Inflammatory macrophage treated with lipopolysaccharide for 1 hour (primary cell): ENCODE measurements at places on chromosomes 7 and 10.

GRCh38 chr10:52609071-52609470, 163.5 kb downstream of the MBL2 start:
- no peak for DNase-seq

DNA sequence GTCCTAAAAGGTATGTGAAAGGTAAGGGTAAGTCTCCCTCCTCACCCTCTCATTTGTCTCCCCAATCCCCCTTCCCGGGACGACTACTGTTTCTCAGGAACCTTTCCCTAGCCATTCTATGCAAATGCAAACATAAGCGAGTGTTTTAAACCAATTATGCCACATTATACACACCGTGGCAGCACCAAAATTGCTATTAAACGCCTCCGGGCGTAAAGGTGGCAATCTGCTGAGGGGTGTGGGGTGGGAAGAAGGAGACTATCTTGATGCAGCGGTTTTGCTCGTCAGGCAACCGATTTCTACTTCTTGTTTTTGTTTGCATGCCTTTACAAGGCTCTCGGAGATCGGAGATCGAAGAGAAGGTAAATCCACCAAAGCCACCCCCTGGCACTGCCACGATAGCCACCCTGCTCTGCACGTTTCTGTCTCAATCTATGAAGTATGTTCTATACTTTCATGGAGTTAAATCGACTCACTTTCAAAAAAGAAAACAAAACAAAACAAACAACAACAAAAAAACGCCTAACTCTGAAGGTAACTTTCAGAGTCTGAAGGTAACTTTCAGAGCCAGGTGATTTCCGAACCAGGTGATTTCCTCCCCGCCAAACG, 46.0 kb upstream of the CDK1 start:
- DNase-seq, result peak; percentile 15

DNA sequence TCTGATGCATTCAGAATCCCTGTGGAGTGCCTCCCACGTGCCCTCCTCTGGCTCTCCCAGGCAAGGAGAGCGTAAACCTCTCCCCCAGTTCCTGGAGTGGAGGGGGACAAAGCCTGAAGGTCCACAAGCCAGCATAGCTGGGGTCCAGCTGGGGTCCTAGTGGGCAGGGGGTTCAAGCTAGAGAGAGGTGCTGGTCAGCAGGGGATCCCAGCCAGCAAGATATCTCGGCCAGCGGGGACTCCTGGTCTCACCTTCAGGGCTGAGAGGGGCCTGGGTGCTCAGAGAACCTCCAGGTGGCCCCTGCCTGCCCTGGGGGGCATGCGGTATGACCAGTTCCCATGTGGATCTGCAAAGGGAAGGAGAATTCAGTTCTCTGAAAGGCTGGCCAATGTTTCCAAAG, 413.7 kb downstream of the TCERG1L start:
- DNase-seq, result no peak

- no peak for DNase-seq
Measured at GRCh38 chr10:5411941-5412276, 448 bp upstream of the NET1 start.

DNA sequence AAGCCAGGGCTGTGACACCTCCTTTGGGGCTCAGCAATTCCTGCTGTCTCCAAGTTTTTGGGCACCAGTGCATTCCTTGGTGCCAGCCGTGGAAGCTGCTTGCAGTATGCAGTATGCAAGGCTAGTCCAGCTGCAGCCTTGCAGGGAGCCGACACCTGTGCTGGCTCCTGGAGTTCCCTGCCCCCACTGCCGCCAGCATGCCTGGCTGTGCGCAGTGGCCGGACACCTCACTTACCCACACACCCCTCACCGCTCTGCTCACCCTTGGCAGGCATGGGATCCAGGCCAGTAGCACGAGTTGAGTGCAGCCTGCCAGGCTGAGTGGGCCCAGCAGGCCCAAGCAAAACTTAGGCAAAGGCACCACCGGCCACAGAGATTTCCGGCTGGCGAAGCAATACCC, 77.4 kb downstream of the SAMD9 start:
- DNase-seq, result no peak

- DNase-seq, result peak; percentile 26
Measured at GRCh38 chr7:88132725-88133124, 87.1 kb downstream of the SRI start.

GRCh38 chr10:74548676-74549075, 277.7 kb upstream of the KAT6B start:
- DNase-seq, result no peak

- no peak for DNase-seq
Measured at GRCh38 chr10:113059371-113059780, 109.3 kb downstream of the TCF7L2 start.

GRCh38 chr10:104170610-104171254, 48.8 kb downstream of the SFR1 start:
- DNase-seq, result no peak

- no peak for DNase-seq
Measured at GRCh38 chr7:141460781-141461715, 90.2 kb upstream of the AGK start.

GRCh38 chr10:77041636-77042258, 595.9 kb downstream of the KCNMA1 start:
- DNase-seq, result peak; percentile 19

DNA sequence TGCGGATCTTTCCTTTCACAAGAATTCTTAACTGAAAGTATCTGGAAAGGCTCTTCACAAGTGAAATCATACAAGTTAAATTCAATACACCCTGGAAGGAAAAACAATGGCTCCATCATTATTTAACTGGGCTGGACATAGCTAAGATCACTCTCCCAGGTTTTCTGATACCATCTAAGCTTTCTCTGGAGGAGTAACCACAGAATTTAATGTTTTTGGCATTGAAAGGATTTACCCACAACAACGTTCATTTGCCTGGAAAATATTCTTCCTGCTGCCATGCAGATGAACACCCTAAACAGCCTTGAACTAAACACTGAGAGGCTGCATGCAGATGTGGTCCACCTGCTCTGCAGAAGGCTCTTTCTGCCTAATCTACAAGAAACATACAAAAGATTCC, 4.3 kb downstream of the NEBL start:
- DNase-seq, result no peak
